ENCODE measurements at places on chromosomes 7 and 10. TPM values are rescaled to one million over a fixed set of nuclear protein-coding genes. Genes with fewer than 3 reads are reported as not detected.

- H3K36me3 ChIP-seq = no peaks in the 10 kb centered on the region
- DNase-seq = no peak
- no peak overlapping the region for H3K4me3 ChIP-seq
Observed at GRCh38 chr7:123716877-123717276, 31.9 kb downstream of the WASL start.

The CPEB3 gene
- total RNA-seq = 5.7 TPM

DNA sequence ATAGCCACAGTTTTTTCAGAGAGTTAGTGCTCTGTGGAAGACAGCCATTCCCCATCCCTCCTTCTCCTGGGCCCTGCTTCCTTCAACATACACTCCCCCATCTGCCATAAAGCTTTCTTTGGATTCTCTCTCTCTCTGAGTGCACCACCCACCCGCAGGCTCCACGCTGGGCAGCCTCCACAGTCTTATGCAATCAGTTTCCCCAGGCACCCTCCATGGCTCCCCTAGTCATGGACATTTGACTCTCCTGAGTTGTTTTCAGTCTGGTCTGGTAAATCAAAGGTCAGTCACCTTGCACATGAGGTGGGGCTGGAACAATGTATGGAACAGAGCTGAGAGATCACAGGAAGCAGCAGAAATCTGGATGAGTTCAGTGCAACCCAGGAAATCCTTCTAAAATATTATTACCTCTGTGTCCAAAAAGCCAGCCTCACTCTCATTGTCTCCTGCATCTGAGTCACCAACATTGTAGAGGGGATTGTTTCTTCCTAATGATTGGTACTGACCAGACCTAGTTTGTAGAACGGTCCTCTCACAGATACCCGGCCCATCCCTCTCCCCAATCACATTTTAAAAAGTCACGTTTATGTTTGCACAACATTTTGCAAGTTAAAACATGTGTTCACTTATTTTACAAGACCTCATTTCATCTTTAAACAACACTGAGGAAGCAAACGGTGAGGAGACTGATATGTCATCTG lies 70.1 kb downstream of the CYCS start:
- H3K36me3 ChIP-seq = no peaks in the 10 kb centered on the region
- no peaks in the 10 kb centered on the region for H3K4me1 ChIP-seq
- H3K27me3 ChIP-seq = no peaks in the 10 kb centered on the region
- no peak for DNase-seq

- no peak overlapping the region for H3K4me3 ChIP-seq
- H3K36me3 ChIP-seq = no peaks in the 10 kb centered on the region
- H3K27me3 ChIP-seq = no peaks in the 10 kb centered on the region
- no peak for DNase-seq
Observed at GRCh38 chr10:74445493-74445892, 294.5 kb downstream of the ADK start.

- no peaks in the 10 kb centered on the region for H3K4me1 ChIP-seq
- no peaks in the 10 kb centered on the region for H3K36me3 ChIP-seq
- H3K4me3 ChIP-seq = no peak overlapping the region
- no peaks in the 10 kb centered on the region for H3K27me3 ChIP-seq
- no peak overlapping the region for H3K27ac ChIP-seq
Observed at GRCh38 chr10:9608602-9609001, 1409.1 kb upstream of the CELF2 start.

- no peak overlapping the region for H3K27ac ChIP-seq
- no peaks in the 10 kb centered on the region for H3K27me3 ChIP-seq
- DNase-seq = no peak
- no peak overlapping the region for H3K4me3 ChIP-seq
- no peaks in the 10 kb centered on the region for H3K4me1 ChIP-seq
- no peaks in the 10 kb centered on the region for H3K36me3 ChIP-seq
Observed at GRCh38 chr10:110556969-110557601, 10.4 kb upstream of the SMC3 start.

GRCh38 chr10:86690657-86691084 lies 22.4 kb downstream of the LDB3 start:
- H3K27me3 ChIP-seq = no peaks in the 10 kb centered on the region
- H3K36me3 ChIP-seq = no peaks in the 10 kb centered on the region
- H3K27ac ChIP-seq = no peak overlapping the region
- no peak overlapping the region for H3K4me3 ChIP-seq
- no peak for DNase-seq
- peaks cover 4% of the 10 kb centered on the region for H3K4me1 ChIP-seq

DNA sequence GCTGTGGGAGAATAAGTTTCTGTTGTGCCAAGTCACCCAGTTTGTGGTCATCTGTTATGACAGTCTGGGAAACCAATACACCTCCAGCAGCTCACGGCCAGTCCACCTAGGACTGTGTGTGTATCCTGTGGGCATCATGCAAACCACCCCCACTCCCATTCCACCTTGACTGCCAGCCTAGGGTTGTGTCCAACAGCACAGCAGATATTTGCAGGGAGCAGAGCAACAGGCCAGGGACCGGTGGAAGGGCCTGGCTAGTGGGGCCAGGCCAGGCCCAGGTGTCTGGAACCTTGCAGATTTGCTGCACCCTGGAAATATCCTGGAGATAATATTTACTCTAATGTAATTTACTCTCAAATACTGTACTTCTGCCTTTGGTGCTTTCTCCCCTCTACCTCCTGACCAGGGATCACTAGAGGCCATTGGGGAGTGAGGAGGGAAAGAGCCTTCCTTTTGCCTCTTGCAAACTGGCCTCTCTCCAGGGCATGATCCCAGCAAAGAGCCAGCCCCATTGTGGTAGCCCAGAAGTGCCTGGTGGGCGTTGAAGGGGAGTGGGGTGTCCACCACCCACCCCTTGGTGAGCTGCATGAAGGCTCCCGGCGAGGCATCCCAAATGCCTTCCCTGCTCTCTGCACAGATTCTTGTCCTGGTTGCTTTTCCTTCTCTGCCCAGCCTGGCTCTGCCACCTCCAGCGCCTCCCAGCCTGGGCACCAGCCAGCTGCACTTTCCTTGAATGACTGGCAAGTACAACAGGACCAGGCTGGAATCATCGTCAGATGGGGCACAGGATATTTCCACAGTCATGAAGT lies 15.2 kb upstream of the TPST1 start:
- no peak overlapping the region for H3K4me3 ChIP-seq
- no peak overlapping the region for H3K27ac ChIP-seq
- no peaks in the 10 kb centered on the region for H3K4me1 ChIP-seq
- DNase-seq = peak; percentile 72
- H3K36me3 ChIP-seq = no peaks in the 10 kb centered on the region

DNA sequence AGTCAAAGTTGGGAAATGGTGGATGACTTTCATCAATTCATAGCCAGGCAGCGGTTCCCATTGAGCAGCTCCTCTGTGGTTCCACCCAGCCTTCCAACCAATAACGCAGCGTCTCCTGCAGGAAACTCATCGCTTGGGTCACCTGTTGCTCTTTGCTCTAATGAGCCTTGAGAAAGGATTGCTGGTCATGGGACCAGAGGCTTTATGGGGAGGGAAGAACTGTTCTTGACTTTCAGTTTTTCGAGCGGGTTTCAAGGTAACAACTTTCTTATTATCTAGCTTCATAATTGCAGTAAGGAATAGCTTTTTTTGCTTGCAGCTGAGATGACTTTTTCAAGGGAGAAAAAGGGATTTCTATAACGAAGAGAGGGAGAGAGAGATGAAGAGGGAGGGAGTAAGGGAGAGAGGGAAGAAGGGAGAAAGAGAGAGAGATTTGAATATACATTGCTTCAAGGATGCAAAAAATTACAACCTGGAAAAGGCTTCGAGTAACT lies 405 bp upstream of the ENTPD1 start:
- no peak for DNase-seq
- H3K27ac ChIP-seq = peak overlapping the region; percentile 84
- H3K4me1 ChIP-seq = peaks cover 4% of the 10 kb centered on the region
- peak overlapping the region; percentile 49 for H3K4me3 ChIP-seq
